Stimulated activated CD8-positive, alpha-beta memory T cell treated with anti-CD3 and anti-CD28 coated beads, Interleukin-4, amount 100 ng/mL, for 1 hour (primary cell): ENCODE measurements at places on chromosomes 4 and X.

DNA sequence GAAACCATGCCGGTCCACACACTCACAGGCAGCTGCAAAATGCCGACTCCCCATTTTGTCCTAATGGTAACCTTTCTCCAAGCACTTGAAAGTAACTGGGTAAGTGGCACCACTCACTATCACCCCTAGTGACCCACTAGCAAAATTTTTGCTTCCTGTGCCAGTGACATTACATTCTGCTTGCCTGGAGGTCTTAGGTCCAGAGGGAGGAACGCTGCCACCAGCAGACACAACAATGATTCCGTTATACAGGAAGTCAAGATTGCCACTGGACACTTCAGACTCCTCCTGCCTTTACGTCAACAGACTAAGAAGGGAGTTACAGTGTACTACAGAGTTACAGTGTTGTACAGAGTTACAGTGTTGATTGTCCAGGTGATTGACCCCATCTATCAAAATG lies 11.8 kb upstream of the TMEM192 start:
- DNase-seq = no peak

- no peak for DNase-seq
These were observed 50.0 kb downstream of the LUZP4 start for GRCh38 chrX:115339441-115340025.

DNA sequence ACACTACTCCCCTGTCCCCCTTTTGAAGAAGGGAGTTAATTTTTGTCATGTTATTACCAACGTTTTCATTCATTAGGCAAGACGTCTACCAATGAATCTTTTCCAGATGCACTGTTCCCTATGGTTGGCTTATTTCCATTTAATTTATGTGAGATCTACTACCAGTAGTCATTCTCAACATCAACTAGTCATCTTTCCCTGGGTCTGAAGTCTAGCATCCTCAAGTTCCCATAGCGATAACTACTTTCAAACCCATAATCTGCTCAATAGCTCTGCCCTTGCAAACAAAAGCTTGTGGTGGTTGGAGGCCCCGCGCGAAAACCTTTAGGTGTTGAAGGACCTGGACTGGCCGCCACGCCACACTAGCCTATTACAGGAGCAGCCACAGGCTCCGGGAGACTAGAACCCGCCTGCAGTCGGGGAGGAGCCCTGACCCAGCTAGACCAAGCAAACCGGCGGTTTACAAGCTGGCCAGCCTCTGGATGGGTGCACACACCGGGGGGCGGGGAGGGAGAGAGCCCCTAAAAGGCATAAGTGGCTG lies 746 bp downstream of the PPAT start:
- DNase-seq = no peak

DNA sequence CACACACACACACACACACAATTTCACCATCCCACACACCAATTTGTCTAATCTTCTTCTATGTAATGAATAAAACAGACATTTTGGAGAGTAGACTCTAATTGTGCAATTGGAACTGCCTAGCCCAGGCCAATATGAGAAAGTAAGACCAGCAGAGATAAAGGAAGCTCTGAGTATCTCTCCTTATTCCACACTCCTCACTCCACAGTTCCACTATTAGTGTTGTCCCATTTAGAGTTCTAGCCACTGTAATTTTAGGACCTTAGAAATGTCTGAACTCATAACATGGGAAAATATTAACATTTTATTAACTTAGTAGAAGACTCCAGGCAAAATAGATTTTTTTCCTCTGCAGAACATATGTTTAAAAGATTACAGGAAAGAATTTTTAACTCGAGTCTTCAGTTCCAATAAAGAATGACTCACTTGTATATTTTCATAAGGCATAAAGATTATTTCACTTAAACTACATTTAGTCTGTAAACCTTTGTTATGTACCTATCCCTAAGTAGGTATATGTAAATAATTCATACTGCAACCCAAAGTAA lies 297.6 kb upstream of the INTU start:
- no peak for DNase-seq

DNA sequence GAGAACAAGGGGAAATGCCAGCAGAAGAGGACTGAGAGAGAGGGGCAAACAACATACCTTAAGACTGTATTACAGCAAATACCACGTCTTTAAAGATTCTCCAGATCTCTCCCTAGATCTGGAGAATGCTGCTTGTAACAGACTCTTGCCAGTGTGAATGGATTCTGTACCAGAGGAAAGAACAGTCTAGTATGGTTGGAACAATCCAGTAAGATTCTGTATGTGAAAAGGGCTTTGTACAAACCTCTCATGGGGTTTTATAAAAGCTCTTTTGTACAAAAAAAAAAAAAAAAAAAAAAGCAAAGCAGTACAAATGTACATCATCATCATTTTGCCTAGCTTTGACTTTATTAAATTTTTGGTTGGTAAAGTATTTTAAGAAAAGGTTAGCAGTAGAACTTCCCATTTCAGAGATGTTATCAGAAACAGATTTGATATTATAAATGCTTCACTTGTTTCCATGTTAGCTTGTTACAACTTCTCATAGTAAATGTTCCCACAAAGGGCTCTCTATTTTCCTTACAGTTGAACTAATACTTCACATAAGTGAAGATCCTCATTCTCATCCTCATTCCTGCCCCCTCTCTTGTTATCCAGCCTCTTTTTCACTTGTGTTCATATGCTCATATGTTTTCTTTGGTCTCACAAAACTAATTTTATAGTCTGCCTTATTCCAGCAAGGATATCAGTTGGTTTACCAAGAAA lies 144.2 kb downstream of the EDA start:
- no peak for DNase-seq

GRCh38 chr4:184744236-184744635 lies 10.3 kb upstream of the CENPU start:
- no peak for DNase-seq

GRCh38 chr4:123825596-123826291 lies 429.1 kb downstream of the SPRY1 start:
- no peak for DNase-seq

GRCh38 chr4:151719956-151720334 lies 40.9 kb downstream of the GATB start:
- DNase-seq = no peak

- no peak for DNase-seq
These were observed 308.9 kb downstream of the ANTXR2 start for GRCh38 chr4:79764120-79764519.

GRCh38 chr4:7766661-7767345 lies 172.9 kb downstream of the AFAP1 start:
- no peak for DNase-seq
